ENCODE measurements at places on chromosomes 7 and 10. TPM values are rescaled to one million over a fixed set of nuclear protein-coding genes. Genes with fewer than 3 reads are reported as not detected.

Gene TRIM56
- total RNA-seq = 12.8 TPM

Gene GDF10
- total RNA-seq = 0.09 TPM

Gene BTBD16
- 0.82 TPM for total RNA-seq

Gene COL13A1
- 0.63 TPM for total RNA-seq
